ENCODE measurements at places on chromosomes 5 and 9.

- DNase-seq = no peak
Measured at GRCh38 chr5:36694351-36694750, 87.9 kb downstream of the SLC1A3 start.

GRCh38 chr9:20303996-20304395 lies 318.3 kb downstream of the MLLT3 start:
- no peak for DNase-seq

GRCh38 chr9:98256756-98257155 lies 1.3 kb upstream of the TBC1D2 start:
- peak; percentile 67 for DNase-seq

DNA sequence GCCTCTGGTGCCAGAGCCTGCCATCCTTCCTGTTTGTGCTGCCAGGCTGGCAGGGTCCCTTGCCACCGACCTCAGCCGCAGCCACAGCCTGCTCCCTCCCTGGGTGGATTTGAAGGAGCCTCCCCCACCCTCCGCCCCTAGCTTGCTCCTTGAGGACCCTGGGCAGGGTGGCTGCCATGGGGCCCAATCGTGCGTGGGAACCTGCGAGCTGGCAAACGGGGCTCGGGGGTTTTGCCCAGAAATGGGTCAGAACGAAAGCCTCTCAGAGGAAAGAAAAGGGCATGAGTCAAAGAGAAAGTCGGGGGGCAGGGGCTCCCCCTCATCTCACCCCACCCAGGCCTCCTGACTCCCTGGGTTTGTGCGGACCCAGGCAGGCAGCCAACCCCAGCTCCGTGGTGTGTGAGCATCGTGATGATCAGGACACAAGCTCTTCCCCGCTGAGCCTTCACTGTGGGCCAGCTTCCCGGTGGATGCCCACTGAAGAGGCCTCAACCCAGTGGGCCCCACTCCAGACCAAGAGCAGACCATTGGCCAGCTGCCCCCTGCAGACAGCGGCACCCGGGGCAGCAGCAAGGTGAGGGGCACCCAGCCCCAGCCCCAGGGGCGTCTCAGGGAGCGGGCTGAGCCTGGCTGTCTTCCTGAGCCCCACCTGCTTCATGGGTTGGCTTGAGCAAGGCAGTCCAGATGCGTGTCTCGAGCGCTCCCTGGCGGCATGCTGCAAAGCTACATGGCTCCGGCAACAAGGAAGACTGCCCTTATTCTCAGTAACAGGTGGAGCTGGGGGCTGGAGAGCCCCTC lies 3.0 kb upstream of the FUT7 start:
- DNase-seq = peak; percentile 85

- DNase-seq = no peak
Measured at GRCh38 chr9:69155341-69156030, 18.6 kb upstream of the TJP2 start.

DNA sequence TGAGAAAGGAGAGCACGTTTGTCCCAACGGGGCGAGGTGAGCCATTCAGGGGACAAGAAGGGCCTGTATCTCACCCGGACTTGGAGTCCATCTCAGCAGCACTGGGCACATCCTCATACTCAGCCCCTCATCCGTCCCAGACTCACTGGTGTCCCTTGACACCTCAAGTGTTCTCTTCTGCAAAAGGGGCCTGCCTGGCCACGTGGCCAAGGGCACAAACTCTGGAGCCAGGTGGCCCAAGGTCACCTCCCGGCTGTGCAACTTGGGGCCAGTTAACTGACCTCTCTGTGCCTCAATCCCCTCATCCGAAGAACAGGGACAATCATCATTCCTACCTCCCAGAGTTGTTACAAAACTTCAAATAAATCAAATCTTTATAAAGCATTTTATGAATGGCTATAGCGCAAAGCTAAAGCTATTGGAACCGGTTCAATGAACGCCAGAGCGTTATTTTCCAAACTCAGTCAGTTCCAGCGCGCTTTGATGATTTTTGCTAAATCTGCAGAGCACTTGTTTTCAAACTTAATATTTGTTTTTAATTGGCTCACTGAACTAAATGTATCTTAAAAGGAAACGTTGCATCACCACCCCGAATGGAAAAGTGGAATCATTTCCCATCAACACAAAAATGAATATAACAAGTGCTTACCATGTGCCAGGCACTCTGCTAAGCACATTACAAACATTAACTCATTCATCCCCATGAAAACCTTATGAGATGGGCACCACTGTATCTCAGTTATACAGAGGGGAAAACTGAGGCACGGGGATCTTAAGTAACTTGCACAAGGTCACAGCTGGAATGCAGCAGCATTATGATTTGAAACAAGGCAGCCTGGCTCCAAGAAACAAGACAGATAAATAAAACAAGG lies 49.3 kb downstream of the DUSP1 start:
- no peak for DNase-seq

DNA sequence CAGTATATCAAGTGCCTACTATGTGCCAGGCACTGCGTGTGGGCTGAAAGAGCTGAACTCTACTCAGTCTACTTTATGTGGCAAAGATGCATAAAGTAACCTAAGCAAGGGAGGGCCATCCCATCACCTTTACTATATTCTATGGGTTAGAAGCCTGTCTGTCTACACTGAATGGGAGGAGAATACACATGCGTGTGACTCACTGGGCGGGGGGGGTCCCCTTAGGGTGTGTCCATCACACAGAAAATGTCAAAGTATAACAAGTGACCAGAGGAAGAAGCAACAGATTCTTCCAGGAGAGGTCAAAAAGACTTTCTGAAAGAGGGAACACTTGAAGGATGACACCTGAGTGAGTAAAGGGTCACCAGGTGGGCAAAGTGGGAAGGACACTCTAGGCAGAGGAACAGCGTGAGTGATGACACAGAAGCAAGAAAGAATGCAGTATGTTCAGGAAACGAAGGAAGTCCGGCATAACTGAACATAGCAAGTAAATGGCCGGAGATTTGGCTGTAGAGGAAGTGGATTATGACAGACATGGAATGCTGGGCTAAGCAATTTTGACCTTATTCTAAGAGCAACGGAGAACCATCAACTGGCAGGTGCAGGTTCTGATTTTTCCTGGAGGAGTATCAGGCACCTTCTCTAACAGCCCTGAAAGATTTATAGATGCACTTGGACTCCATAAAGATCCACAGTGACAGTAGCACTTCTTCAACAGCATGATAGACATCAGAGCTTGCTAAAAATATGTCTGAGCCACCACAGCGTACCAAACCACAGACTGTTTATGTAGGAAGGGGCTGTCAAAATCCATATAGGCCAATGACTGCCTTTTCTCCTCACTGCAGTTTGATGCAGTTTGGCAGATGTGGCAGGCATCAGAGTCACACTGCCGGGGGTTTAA lies 8.0 kb upstream of the WHRN start:
- no peak for DNase-seq

DNA sequence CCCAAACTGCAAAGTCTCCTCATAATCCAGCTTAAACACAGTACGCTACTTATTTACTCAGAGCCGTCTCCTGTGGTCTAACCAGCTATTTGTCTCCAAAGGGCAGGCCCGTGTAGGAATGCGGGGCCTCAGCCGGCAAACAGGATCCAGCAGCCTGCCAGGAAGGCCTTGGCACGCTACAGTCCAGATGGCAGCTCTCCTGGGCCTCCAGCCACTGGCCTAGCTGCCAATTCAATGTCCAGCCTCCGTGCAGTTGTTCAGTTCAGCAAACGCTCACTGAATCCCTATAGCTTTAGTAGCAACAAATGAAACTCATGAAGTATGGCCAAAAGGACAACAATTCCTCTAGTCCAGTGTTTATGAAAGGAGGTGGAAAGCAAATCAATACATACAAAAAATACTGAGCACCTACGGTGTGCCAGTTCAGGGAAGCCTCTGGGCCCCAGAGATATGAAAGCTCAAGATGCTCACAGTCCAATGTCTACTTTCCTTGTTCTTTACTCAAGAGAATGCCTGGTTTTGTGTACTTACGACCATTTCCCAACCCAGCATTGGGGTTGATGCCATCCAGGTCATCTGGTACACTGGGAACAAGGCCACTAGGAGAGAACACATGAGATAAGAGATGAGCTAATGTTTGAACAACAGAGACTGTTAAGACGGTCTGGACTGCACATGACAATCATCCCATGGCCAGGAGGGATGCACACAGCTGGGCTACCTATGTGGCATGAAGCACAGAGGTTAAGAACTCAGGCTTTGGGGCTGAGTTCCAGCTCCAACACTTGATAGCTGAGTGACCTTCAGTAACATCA lies 8.3 kb downstream of the CDK5RAP2 start:
- DNase-seq = no peak

- no peak for DNase-seq
Measured at GRCh38 chr9:37939575-37940095, 35.7 kb upstream of the SLC25A51 start.

DNA sequence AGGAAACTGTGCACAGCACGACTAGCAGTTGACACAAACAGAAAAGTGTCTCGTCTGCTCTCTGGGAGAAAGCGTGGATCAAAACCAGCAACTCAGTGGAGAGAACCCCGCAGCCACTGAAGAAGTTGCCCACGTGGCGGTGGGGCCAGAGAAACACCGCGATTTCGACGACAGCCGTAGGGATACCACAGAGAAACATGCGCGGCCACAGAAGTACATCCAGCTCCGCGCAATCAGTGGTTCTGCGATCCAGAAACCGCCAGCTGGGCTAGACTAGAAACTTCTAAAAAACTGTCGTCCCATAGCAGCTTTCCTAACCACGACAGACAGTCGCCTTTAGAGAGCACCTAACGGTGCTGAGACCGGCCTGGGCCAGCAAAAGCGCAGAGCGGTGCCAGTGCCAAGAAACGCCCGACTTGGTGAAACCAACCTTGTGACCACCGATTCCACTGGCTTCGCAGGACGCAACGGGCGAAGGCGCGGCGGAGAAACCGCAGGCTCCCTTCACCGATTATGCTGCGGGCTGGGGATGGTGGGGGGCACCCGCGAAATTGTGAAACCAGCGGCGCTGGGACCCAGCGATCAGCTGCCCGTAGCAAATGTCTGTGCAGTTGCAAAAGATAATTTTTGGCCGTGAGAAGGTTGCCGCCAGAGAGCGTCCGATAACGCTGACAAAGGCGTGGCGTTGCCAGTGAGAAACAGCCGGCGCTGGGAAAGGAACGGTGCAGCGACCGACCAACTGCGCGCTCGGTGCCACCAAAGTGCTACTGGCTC lies 2.7 kb upstream of the ANXA2R start:
- DNase-seq = peak; percentile 96

DNA sequence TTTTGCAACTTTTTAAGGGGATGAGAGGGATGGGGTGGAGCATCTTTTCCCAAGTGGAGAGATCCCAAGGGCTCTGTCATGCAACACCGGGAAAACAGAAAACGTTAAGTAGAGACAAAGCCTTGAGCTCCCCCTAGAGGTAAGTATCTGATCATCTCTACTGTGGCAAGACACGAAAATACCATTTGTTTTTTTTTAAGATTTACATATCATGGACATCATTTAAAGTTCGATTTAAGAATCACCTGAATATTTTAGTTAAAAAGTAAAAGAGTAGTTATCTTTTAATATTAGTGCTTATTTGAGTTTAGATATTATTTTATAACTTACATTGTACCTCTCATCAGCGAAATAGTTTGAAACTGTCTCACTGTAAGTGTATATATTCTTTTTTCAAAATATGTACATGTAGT lies 200.4 kb downstream of the LRRC70 start:
- peak; percentile 64 for DNase-seq

DNA sequence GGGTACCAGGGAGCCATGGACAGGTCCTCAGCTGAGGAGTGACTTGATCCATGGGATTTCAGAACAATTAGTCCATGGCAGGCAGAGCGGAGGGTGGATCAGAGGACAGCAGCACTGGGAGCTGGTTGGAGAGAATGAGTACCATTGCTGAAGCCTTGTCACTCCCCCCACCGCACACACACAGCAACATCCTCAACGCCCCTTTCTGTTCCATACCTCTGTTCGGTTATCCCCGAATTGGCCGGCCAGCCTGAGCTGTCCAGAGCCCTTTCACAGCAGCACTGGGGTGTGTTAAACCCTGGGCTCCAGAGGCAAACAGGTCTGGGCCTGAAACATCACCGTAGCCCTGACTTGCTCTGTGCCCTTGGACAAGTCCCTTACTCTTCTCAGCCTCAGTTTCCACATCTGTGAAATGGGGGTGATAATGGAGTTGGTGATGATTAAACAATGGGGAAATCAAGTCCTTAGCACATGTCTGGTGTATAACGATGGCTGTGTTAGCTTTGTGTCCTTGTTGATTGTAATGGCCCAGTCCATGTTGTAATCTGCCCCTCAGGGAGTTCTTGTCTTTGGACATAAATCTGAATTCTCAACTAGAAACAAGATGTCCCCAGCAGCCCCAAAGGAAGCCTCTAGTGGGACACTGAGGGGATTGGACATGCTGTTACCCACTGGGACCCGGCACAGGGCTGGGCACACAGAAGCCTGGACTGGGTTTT lies 16.9 kb downstream of the GSN start:
- DNase-seq = no peak

GRCh38 chr5:54324651-54325271 lies 14.4 kb upstream of the ARL15 start:
- DNase-seq = peak; percentile 49

DNA sequence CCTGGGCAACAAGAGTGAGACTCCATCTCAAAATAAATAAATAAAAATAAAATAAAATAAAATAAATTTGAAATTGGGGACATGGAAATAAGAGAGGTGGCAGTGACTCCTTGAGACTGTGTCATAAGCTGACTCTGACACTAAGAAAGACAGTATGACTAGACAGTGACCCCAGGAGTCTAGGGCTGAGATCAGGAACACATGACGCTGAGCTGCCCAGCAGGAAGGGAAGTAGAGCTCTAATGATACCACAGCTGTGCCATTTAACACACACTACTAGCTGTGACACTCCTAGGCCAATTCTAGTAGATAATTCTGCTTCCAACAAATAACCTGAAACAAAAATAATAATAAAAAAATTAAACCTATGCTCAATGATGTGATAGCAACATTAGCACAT lies 293.0 kb downstream of the SEC61B start:
- no peak for DNase-seq

GRCh38 chr5:72288924-72289323 lies 31.1 kb downstream of the MRPS27 start:
- no peak for DNase-seq

DNA sequence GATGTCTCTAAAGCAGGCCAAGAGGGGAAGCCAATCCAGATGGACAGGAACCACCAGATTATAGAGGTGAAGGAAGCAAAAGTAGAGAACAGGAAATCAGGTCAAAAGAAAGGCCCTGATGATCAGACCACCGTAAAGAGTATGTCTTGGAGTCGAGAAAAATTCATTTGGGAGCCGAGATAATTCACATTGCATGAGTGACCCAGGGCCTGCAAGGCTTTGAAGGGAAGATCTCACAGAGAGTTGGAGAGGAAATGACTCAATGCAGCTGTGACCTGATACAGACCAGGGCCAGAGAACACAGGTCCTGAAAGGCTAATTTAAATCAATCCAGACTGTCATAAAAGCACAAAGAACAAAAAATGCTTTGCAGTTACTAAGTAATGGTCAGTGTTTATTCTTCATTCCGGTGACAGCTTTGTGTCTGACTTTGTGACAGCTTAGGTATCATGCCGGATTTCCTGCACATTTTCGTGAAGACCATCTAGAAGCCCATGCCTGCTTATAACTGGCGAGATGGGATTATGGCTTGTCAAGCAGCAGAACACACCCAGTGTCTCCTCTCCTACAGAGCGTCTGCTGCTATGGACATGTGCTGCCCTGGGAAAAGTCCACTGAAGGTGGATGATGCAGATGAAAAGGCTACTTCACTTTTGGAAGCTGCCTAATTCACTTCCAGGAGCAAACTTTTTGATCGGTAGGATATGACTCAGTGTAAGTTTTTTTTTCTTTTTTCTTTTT lies 5.8 kb upstream of the ACTBL2 start:
- no peak for DNase-seq

Measured in erythroblast (primary cell).